ENCODE measurements at places on chromosomes 6 and 20.

DNA sequence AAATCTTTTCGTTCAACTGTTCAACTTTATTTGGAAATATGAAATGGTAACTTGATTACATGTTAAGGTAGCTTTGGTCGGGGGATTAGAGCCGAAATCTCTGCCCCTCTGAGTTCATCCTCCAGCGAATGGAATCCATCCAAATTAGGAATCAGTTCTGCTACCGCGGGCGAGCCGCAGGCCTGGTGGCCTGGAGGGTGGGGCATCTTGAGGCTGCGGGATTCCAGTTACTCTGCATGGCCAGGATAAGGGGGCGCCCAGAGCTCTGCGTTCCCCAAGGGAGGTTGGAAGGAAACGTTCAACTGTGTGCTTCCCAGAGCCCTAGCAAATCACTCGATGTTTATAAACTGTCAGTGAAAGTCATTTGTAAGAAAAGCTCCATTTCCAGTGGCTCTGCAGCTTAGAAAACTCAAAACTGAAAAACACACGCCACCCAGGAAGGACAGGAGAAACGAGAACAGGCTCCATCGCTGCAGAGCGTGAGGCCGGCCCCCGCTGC lies 262.2 kb downstream of the TAF4 start:
- DNase-seq, result no peak

DNA sequence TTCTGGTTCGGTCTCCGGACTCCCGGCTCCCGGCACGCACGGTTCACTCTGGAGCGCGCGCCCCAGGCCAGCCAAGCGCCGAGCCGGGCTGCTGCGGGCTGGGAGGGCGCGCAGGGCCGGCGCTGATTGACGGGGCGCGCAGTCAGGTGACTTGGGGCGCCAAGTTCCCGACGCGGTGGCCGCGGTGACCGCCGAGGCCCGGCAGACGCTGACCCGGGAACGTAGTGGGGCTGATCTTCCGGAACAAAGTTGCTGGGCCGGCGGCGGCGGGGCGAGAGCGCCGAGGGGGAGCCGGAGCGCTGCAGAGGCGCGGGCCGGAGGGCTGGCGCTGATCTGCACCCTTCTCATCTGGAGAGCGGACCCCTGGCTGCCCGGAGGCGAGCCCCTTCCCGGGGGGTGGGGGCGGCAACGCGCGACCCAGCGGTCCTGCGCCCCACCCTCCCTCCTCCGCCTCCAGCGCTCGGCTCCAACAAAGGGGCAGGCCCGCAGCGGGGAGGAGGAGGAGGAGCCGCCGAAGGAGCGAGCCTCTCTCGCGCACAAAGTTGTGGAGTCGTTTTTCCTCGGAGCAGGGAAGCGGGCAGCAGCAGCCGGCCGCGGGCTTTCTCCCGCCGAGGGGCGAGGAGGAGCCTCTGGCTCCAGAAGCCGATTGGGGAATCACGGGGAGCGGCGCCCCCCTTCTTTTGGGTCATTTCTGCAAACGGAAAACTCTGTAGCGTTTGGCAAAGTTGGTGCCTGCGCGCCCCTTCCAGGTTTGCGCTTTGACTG lies at the start of gene UTRN:
TSS of gene UTRN (plus strand) at position 553 of the 765 bp plus-strand sequence. CDS start 6,494 bp downstream, outside the sequence.
- DNase-seq, result peak; percentile 84

DNA sequence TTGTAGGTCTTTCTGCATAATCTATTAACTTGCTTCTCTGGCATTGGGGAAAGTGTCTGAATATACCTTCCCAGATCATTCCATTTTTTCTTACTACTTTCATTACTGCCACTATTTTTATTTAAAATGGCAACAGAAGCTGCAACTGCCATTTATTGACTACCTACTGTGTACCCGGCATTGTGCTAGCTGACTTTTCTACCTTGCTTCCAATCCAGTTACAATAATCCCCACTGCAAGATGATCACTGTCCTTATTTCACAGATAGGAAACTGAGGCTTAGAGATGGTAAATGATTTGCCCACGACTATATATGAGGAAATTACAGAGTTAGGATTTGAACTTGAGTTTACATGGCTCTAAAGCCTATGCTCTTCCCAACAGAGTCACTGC lies 129.0 kb downstream of the MAP3K7 start:
- no peak for DNase-seq

- DNase-seq, result no peak
Measured at GRCh38 chr6:17202526-17202925, 78.6 kb upstream of the RBM24 start.

DNA sequence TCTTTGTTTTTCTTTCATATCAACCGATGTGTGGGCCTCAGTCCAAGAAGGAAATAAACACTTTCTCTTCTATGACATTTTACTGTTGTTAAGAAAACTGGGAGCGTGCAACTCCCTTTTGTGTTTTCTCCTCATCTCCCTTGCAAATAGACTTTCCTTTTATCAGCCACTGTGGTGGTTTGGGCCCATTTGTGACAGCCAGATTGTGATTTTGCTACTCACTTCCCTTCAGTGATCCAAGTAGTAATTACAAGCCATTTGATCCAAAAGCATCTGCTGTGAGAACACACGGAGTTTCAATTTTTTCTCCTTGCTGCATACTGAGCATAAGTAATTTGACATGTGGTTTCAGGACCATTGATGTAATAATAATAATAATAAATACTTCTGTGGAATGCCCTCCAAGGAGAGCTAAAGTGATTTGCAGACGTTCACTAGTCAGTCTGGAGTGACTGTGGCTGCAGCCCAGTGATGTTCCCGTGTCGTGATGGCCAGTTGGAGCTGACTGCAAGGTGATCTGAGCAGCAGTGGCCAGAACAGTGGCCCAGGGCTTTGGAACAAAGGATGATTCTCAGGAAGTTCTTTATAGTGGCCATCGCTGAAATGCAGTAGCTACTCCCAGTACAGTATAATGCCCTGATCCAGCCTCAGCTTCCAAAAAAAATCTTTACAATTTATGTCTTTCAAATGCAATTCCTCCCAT lies 91.9 kb upstream of the CLDN20 start:
- no peak for DNase-seq

GRCh38 chr6:166707045-166707444 lies 80.0 kb upstream of the RPS6KA2 start:
- DNase-seq, result peak; percentile 64

DNA sequence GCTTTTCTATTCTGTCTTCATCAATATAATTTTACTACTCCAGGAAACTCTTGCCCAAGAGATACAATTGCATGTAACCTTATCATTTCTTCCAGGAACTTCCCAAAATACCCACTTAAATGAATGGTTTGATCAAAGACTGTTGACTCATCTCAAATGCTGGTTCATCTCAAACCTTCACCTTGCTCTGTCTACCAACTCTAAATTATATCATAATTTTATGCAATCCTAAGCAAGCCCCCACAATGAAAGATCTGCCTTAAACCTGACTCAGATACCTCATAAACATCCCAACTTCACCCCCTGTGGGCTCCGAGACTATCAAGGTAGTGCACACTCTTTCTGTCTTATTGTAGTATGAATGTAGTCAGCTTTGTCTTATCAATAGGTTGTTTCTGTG lies 65.5 kb upstream of the GCM1 start:
- no peak for DNase-seq

GRCh38 chr6:143675382-143675900 lies 2.3 kb upstream of the PHACTR2 start:
- DNase-seq, result no peak

- DNase-seq, result no peak
Measured at GRCh38 chr6:81456416-81456815, 296.1 kb downstream of the TENT5A start.

GRCh38 chr6:22448291-22448711 lies 121.1 kb upstream of the HDGFL1 start:
- no peak for DNase-seq

GRCh38 chr6:118659513-118660217 lies 8.3 kb upstream of the CEP85L start:
- no peak for DNase-seq

GRCh38 chr20:15396900-15397299 lies 1059.5 kb upstream of the FLRT3 start:
- DNase-seq, result no peak

DNA sequence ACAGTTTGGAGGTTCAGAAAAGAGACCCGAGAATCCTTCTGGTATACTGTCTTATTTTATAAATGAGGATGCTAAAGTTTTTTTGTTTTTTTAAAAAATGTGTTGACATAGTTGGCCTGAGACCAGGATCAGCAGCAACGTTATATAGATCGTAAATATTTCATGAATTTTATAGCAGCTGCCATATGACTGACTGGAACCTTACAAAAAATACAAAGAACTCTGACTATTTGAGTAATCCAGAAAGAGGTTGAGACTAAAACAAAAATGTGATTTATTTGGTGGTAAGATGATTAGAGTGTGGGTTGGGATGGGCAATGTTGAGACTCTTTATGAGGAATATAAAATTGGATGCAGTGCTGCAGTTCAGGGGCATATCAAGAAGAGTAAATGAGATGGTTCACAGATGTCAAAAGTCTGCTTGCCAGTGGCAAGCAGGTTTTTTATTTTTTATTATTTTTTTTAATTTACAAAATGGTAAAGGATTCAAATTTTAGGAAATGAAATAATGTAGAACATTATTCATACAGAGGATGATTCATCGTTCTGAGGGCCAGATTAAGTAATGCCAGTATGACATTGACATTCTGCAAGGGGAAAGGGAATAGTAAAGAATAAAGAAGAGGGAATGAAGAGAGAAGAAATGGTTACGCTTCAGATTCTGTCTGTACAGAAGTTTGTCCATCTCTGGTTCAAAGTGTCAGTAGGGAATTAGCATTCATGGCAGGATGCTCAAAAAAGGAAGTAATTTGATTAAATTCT lies 58.5 kb downstream of the SCAF8 start:
- no peak for DNase-seq

DNA sequence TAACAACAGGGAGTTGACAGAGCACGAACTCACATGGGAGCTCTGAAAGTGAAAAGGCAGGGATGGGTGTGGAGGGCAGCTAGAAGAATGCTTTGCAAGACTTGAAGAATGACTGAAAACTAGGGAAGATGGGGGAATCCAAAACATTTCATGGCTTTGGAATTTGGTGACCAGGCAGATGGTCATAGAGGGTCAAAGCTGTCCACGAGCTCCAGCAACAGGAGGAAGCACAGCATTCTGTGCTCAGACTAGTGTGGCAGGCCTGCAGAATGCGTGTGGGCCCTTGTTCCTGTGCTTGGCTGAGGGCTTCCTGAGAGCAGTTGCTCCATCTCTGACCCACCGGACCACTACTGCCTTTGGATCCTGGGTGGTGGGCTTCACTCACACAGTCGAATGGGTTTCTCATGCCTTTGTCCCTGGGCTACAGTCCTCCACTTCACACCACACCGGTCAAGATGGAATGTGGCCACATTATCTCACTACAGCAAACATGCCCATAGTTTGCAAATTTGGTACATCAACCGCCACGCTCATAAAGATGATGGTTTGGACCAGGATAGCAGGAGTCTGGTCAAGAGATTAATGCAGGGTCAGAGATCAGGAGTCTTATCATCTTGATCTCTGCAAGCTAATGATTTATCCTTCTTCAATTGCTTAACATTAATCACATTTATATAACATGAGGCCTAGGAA lies 100.7 kb downstream of the SGK1 start:
- no peak for DNase-seq

DNA sequence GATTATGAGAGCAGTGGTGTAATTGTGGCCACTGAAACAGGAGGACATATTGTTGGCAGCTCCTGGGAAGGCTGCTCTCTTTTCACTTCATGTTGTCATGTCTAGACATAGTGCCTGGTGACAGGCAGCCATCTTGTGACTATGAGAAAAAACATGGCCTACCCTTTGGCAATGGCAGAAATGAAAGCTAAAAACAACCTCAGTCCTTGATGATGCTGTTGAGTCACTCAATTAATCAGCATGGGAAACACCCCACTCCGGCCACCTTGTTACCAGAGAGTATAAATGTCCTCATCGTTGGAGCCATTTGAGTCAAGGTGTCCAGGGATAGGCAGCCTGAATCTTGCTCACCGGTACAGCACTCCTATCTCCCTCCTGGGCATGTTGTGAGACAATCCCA lies 31.2 kb upstream of the HMGA1 start:
- DNase-seq, result no peak

DNA sequence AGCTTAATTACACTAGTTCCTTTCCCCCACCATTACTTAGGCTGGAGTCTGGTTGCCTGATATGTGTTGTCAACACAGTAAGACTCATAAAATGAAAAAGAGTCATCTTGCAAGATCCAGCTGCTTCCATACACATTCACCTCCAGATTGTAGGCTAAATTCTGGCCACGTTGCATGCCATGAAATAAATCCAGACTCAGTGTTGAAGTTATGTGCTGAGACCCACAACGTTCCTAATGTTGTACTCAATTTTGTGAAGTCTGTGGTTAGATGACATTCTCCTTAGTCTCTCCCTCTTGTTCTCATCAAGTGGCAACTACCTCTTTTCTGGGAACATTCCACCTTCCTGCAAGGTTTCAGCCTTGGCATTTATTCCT lies 212.3 kb downstream of the LMBRD1 start:
- DNase-seq, result no peak

DNA sequence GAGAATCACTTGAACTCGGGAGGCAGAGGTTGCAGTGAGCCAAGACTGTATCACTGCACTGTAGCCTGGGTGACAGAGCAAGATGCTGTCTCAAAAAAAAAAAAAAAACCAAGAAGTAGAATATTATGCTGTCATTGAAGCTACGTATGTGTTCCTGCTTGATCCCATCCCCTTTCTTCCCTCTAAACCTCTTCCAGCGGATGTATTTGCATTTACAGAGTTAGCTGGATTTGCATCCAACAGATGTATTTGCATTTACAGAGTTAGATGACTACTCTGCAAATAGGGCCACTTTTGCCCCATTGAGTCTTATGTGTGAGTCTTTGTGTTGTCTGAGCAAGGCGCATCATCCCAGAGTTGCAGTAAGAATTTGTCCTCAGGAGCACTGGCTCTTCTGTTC lies 24.9 kb upstream of the IPCEF1 start:
- DNase-seq, result no peak

DNA sequence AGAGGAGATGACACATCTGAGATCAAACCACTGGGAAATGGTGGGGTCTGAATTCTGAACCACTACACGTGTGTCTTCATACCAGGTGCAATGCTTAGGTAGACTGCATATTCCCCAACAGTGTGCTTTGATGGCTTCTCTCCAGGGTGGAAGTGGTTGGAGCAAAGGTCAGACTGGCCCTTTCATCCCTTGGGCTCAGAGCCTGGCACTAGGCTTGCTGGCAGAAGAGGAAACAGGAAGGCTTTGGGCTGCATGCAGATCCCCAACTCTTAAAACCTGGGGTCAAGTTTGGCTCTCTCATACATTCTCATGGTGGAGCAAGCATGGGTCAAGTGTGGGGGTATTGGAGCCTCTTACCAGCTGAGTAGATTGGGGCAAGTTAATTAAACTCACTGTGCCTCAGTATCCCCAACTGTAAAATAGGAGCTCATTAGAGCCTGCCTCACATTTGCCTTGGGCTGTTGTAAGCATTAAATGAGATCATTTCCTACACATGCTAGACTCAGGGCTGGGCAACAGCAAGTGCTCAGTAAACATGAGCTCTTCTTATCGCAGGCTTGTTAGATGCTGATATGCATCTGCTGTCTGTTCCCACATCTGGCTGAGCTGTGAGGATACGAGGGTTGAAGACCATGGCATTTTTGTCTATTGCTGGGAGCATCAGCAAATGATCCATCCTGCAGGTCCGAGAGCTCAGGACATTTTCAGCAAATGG lies 51.6 kb upstream of the FAM83D start:
- DNase-seq, result no peak

Data from heart right ventricle (tissue), 16 donors.